Hepatocyte (in vitro differentiated cells): ENCODE measurements at places on chromosomes 3 and 15. TPM values are rescaled to one million over a fixed set of nuclear protein-coding genes. Genes with fewer than 3 reads are reported as not detected.
A peak's percentile ranks its signal among the peaks of the same experiment; 100 is the strongest.

- no peak overlapping the region for H3K27ac ChIP-seq
- peaks cover 15% of the 10 kb centered on the region for H3K4me1 ChIP-seq
- H3K27me3 ChIP-seq: no peaks in the 10 kb centered on the region
- no peak overlapping the region for H3K4me3 ChIP-seq
- no peaks in the 10 kb centered on the region for H3K36me3 ChIP-seq
- DNase-seq: no peak
These were observed 26.4 kb upstream of the MYZAP start for GRCh38 chr15:57565311-57565710.

DNA sequence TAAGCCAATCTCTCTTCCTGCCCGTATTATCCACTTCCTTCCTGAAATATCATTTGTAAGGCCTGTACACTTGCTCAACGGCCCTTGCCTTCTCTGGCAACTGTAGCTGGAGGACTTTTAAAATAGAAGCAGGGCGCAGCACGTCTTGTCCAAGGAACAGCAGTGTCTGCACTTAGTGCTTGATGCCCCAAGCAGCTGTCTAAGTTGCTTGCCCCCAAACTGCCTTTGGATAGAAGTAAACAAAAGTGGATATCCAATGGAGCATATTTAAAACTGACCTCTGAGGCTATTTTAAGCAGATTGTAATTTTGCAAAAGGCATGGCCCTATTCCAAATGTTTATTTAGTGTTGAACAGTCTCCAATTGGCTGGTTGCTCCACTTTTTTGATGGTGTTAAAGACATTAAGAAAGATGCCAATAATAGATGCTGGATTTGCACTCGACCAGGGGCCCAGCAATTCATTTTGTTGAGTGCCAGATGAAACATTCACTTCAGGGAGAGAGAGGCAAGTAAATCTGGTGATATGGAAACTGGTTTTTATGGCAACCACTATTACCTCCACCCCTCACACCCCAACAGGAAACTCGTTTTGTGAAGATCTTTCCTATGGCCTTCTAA, 526.8 kb upstream of the TBL1XR1 start:
- H3K27me3 ChIP-seq: no peaks in the 10 kb centered on the region
- H3K36me3 ChIP-seq: no peaks in the 10 kb centered on the region
- no peak overlapping the region for H3K27ac ChIP-seq
- H3K4me3 ChIP-seq: no peak overlapping the region

- H3K36me3 ChIP-seq: no peaks in the 10 kb centered on the region
- H3K4me3 ChIP-seq: no peak overlapping the region
- no peaks in the 10 kb centered on the region for H3K27me3 ChIP-seq
- DNase-seq: no peak
- H3K27ac ChIP-seq: no peak overlapping the region
These were observed 129.4 kb downstream of the TMCC1 start for GRCh38 chr3:129764090-129764489.

- peaks cover 13% of the 10 kb centered on the region for H3K4me1 ChIP-seq
- no peak for DNase-seq
These were observed 232.8 kb upstream of the BHLHE40 start for GRCh38 chr3:4746241-4746958.

- H3K36me3 ChIP-seq: no peaks in the 10 kb centered on the region
- no peaks in the 10 kb centered on the region for H3K4me1 ChIP-seq
- H3K4me3 ChIP-seq: peak overlapping the region; percentile 68
- DNase-seq: peak; percentile 72
- H3K27me3 ChIP-seq: no peaks in the 10 kb centered on the region
These were observed 1.3 kb downstream of the ADAMTS9 start for GRCh38 chr3:64686446-64686908.

DNA sequence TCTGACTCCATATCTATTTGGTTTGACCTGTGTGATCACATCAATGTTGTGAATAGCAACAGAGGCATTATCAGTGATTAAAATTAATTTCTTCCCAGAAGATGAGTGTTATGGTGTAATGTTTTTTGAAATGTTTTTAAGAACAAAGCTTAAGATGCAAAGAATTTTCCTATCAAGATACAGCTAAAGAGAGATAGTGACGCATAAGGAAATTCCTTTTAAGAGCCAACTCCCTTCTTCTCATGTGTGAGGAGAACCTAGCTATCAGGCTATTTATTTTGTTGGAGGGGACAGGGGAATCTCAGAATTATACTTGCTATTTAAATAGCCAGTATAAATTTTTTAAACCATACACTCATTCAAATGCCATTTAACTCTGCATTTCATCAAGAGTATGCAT, 71.3 kb downstream of the COL8A1 start:
- H3K27ac ChIP-seq: no peak overlapping the region
- no peaks in the 10 kb centered on the region for H3K36me3 ChIP-seq
- no peak overlapping the region for H3K4me3 ChIP-seq
- H3K27me3 ChIP-seq: no peaks in the 10 kb centered on the region

The SH3BP5 gene
- 16.3 and 19.9 TPM in 2 replicates for total RNA-seq

DNA sequence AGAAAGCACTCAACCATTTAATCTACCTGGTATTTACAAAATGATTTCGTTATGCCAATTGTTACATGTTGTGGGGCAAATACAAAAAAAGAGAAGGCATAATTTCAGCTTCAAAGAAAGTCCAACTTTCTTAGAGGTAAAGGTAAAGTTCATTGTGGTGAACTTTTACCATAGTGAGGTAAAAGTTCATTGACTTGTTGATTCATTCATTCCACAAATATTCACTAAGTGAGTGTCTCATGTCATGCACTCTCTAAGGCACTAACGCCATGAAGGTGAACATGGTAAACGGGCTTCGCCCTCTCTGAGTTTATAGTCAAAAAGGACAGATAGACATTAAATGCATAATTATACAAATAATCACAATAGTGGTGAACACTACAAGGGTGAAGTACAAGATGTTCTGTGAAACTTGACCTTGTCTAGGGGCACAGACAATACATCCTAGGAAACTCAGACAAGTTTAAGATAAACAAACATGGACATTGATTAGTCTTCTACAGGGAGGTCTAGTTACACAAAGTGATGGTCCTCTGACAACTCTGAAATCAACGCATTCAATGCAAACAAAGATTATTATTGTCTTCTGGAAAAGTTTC, 378.6 kb downstream of the MAGI1 start:
- peak overlapping the region; percentile 6 for H3K27ac ChIP-seq
- H3K4me3 ChIP-seq: no peak overlapping the region
- peaks cover 5% of the 10 kb centered on the region for H3K4me1 ChIP-seq
- no peaks in the 10 kb centered on the region for H3K27me3 ChIP-seq
- no peak for DNase-seq
